ENCODE measurements at places on chromosomes 4 and X.

DNA sequence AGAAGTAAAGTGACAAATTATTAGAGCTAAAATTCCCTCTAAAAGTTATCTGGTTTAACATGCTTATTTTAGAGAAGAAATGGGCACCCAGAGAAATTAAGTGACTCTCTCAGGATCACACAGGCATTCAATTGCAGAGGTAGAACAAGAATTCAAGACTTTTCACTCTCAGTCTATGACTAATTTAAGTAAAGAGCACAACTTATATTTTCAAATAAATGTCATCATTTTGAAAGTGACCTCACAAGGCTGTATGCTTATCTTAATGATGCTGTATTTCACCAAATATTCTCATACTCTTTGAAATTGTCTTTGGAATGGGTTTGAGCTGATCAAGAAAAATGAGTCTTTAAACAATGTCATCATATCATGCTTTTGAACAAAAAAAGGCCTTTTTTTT lies 15.3 kb downstream of the GPR174 start:
- no peak for DNase-seq

GRCh38 chr4:40206426-40206825 lies 9.6 kb downstream of the RHOH start:
- DNase-seq, result no peak

GRCh38 chrX:122248681-122249080 lies 935.4 kb upstream of the GRIA3 start:
- no peak for DNase-seq

- DNase-seq, result no peak
Measured at GRCh38 chr4:170030121-170030520, 3.9 kb upstream of the MFAP3L start.

GRCh38 chr4:153471698-153472093 lies 5.5 kb downstream of the TMEM131L start:
- no peak for DNase-seq

DNA sequence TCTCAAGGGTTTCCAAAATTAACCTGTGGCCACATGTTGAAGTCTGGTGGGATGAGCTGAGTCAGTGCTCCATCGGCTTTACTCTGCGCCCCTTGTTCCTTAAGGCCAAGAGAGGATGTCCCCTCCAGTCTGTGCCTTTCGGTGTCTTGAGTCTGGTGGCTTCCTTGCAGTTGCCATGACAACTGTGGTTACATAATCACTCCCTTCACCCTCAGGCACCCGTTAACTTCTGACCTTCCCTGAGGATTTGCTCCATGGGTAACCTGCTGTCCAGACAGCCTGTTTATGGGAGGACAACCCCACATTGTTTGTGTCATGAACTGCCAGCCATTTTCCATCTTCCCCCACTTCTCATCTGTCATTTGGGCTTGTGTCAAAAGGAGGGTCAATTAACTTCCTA lies 401.1 kb upstream of the LCORL start:
- no peak for DNase-seq

- DNase-seq, result no peak
Measured at GRCh38 chr4:107825072-107825824, 516 bp downstream of the SGMS2 start.

DNA sequence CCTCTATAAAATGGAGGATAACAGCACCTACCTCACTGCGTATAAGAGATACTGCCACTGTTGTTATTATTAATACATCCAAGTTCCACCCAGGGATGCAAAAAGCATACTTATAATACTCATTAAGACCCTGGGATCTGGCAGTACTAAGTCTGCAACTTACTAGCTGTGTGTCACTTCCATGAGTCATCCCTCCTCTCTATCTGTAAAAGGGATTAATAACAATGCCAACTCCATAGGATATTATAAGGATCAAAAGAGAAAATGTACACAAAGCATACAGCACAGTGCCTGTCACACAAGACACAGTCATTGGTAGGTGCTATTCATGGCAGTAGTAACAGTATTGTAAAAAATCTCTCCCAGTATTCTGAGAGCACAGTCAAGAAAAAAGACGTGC lies 216.7 kb downstream of the HS6ST2 start:
- no peak for DNase-seq

- DNase-seq, result no peak
Measured at GRCh38 chrX:98717970-98718369, 1692.1 kb downstream of the PCDH19 start.

- DNase-seq, result no peak
Measured at GRCh38 chr4:11700751-11701226, 272.1 kb upstream of the HS3ST1 start.

DNA sequence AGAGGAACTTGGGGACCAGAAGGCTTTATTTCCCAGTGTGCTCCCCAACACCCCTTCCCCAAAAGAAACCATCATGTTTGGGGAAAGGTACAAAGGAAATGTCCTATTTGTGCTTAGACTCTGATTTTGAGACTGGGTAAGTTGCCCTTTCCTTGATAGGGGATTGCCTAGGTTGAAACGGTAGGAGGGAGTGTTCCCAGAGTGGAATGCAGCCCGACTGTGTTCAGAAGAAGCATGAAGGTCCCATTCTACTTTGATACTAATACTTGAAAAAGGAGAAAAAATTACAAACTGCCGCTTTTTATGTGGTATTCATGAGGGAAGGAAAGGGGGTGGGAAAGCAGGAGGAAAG lies 32.4 kb upstream of the TMEM131L start:
- no peak for DNase-seq

DNA sequence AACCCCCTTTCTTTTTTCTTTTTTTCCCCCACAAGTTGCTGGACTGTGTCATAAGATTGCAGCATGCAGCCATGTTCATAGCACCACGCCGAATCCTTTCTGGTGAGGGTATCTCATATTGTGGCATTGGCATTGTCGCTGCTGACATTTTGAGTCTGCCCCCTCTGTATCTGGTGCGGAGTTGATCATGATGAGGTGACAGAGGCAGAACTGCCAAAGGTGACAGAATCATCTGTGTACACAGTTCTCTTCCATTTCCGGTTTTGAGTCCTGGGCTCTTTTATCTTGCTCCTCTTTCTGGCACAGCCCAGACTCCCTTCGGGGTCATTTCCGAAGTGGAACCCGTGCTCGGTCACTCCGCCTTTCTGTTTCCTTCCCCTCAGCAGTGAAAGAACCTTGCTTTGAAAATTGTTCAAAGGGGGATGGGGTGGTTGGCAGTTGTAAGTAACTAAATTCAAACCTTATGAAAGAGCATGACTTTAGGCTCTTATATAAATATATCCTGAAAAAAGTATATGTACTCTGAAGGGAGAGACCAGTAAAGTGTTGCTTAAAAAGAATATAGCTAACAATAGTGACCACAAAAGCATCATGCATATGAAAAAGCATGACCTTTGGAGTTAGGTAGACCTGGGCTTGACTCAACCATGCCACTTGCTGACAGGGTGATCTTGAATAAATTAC lies 55.0 kb upstream of the BMP2K start:
- no peak for DNase-seq

GRCh38 chrX:110172215-110172614 lies 145.7 kb downstream of the AMMECR1 start:
- no peak for DNase-seq

- DNase-seq, result no peak
Measured at GRCh38 chr4:66284991-66285451, 614.7 kb upstream of the EPHA5 start.

- no peak for DNase-seq
Measured at GRCh38 chr4:28879178-28879577, 1841.0 kb upstream of the PCDH7 start.
